Stimulated activated CD4-positive, alpha-beta T cell treated with anti-CD3 and anti-CD28 coated beads, Interleukin-1b, Interleukin-23, amount 100 ng/mL, for 48 hours (primary cell): ENCODE measurements at places on chromosomes 5 and 9.

- DNase-seq, result no peak
Measured at GRCh38 chr9:116355153-116355921, 201.7 kb downstream of the PAPPA start.

DNA sequence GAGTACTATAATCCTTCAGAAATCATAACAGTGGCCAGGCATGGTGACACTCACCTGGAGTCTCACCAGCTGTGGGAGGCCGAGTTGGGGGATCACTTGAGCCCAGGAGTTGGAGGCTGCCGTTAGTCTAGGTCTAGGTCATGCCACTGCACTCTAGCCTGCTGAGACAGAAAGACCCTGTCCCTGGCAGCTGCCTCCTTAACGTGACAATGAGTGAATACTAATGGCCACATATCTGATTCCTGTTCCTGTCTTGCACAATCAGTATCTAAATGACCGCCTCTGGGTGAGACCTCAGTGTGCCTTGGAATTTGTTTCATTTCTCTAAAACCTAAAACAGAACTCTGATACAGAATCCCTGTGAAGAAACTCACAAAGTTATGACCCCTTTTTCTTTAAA is 131.0 kb upstream of the DAB2 start:
- no peak for DNase-seq

GRCh38 chr5:131533836-131534235 is 101.2 kb downstream of the RAPGEF6 start:
- no peak for DNase-seq

GRCh38 chr5:27472000-27472763 is 433.8 kb upstream of the CDH9 start:
- no peak for DNase-seq

DNA sequence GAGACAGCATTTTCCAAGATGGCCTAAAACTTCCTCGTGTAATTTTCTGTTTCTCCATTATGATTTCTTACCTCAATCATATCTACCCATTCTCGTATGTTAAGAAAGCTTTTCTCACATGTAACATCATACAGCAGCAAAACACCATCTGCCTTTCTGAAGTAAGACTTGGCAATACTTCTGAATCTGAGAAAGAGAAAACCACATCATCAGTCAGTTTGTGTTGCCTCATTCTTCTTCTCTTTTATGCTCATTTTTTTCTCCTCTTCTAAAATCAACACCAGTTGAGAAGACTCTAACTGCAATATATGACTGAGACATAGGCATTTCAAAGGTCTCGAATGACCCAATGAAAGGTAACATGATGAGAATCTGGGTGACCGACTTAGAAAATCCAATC is 66.0 kb downstream of the RASEF start:
- no peak for DNase-seq

DNA sequence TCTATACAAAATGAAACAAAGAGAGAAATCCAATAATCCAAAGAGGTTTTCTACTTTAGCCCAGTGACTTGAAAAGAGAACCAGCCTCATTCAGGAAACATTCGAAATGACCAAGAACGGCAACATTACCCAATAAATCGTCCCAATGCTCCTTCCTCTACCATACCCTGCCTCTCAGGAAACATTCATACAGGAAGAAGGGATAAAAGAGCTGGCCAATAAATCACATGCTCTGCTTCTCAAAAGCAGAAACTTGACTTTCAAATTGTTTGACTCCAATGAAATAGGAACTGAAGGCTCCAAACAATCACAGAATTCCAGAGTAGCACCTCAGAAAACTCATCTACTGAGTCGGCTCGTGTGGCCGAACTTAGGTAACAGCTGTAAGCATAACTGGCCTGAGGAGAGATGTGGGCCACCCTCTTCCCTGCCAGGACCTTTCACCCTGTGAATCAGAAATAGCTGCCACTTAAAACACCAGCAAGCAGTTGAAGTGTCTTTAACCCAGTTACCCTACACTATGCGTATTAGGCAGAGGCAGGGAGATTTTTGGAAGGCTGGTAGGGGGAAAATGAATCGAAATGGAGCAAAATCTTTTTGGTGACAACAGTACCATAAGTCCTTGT is 14.6 kb downstream of the ARL15 start:
- no peak for DNase-seq

DNA sequence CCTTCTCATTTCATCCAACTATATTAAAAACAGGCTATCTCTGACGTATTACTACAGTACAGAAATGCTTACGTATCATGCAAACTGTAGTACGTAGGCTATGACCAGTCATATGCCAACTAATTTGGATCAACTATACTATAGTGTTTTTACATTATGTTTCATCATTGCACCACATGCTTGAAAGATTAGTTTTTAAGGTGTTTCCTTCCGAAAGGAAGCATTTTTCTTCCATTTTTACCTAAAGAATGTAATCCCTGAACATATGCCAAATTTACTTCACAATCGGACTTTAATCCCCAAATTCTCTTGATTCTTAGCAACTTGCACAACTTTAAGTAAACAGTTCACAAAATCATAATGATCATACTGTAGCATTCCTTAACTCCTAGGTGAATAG is 153.9 kb downstream of the BNC2 start:
- no peak for DNase-seq

DNA sequence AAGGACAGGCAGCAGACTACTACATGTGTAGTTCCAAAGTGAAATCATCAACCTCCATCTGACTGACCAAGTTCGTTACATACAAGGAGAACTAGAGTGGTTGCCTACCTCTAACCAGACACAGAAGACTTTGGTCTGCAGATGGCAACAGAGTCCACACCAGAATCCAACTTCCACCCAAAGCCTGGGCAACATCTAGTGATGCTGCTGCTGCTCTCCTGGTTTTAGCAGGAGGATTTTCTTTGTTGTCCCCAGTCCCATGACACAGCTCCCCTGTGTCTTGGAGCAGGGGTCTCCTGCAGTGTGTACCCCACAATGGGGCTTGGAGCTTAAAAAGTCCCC is 46.4 kb upstream of the APC start:
- no peak for DNase-seq

- DNase-seq, result no peak
Measured at GRCh38 chr5:130386155-130386554, 481.9 kb downstream of the CHSY3 start.

DNA sequence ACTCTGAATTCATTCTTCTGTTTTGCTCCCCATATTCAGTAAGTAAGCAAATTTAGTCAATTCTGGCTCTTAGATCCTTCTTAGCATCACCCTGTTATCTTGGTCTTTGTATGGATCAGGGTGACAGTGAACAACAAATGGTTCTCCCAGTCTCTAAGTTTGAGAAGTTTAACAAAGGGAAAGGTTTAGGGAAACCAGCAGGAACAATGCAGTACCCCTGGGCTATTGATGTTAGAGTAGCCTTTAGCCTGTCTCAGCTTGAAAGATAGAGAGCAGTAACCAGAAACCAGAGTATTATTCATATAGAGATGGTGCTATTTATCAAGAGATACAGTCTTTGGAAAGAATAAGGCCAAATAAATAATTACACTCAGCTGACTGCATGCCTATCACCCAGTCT is 241.8 kb downstream of the CDH12 start:
- DNase-seq, result no peak

- no peak for DNase-seq
Measured at GRCh38 chr9:7147121-7148090, 389.6 kb downstream of the KDM4C start.

- no peak for DNase-seq
Measured at GRCh38 chr5:60356745-60357144, 343.2 kb downstream of the DEPDC1B start.

DNA sequence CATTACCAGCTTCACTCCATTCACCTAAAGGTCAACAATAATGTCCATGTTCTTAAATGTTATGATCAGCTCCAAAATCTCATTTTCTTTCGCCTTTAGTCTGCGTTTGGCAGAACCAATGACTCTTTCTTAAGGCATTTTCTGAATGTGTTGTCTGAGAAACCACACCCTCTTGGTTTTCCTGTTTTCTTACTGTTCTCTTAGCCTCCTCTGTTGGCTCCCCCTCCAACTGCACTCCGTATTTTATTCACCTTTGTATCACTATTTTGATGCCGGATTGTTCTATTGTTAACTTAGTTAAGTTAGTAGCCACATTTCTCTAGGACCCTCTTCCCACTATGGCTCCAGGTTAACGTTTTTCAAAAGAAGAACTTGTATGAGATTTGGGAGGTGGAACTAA is 185.6 kb downstream of the DMAC1 start:
- no peak for DNase-seq

DNA sequence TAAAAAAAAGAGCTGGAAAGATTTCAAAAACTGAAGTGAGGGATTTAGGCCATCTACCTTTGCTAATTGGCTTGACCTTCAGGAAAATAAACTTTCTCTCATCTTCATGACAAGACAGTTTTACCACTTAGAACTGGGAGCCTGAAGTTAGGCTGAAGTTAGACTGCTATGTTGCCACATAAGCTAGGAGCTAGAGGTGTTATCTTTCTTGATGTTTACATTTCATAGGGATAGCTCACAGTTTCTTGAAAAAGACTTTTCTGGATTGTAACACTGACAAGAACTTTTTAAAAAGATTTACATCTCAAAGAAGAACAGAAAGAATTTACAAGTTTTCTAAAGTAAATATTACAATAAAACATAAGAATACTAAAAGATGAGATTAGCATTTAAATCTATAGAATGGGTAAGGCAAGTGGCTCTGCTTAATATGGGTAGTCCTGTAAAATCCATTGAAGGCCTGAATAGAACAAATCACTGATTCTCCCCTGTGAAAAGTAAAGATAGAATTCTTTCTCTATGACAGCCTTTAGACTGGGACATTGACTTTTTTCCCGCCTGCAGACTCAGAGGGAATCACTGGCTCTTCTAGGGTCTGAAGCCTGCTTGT is 1665.4 kb upstream of the CDH9 start:
- no peak for DNase-seq

GRCh38 chr9:110950041-110950645 is 88.1 kb downstream of the LPAR1 start:
- no peak for DNase-seq

DNA sequence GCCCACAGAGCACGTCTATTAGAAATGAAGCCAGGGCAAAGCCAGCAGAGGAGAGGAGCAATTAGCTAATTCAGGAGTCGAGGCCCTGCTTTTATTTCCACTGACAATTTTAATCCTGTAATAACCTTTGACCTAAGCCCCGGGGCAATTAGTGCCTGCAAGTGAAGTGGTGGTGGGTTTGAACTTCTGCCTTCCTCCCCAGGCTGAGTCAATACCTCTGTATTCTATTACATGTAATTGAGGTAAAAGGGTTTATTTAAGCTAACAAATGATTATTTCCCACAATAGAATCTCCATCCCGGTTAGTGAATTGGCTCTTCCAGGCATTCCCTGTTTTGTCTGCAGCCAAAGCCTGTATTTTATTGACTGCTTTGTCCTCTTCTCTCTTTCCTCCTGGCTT is 49.9 kb downstream of the FGF18 start:
- no peak for DNase-seq

GRCh38 chr9:110308633-110309038 is 29.0 kb downstream of the TXNDC8 start:
- no peak for DNase-seq

- DNase-seq, result no peak
Measured at GRCh38 chr9:27638716-27639115, 65.4 kb upstream of the C9orf72 start.

DNA sequence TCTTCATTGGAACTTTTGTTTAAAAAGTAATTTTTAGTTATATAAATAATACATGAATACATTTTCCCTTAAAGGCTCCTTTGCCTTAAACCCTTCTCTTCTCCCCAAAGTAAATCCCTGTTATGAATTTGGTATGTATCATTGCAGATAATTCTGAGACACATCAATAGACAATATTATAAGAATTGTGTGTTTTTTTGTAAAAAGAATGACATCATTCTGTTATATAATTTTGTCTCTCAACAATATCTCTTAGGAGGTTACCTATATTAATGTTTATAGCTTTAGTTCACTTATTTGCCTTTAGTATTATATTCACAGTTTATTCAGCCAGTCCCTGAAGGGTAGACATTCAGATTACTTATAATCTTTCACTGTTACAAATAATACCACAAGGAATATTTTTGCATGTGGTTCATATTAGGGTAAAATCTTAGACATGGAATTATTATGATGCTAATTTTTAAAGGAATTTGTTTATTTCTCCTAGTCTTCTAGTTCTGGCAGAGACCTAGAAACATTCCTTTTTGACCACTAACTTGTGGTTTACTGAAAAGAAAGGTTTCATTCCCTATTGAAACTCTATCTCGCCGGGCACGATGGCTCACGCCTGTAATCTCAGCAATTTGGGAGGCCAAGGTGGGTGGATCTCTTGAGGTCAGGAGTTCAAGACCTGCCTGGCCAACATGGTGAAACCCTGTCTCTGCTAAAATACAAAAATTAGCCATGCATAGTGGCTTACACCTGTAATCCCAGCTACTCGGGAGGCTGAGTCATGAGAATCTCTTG is 105.6 kb downstream of the KCTD16 start:
- DNase-seq, result no peak

GRCh38 chr9:71685394-71685793 is 82.9 kb downstream of the CEMIP2 start:
- no peak for DNase-seq
